ENCODE measurements at places on chromosomes 7 and 10.
A peak's percentile ranks its signal among the peaks of the same experiment; 100 is the strongest.

DNA sequence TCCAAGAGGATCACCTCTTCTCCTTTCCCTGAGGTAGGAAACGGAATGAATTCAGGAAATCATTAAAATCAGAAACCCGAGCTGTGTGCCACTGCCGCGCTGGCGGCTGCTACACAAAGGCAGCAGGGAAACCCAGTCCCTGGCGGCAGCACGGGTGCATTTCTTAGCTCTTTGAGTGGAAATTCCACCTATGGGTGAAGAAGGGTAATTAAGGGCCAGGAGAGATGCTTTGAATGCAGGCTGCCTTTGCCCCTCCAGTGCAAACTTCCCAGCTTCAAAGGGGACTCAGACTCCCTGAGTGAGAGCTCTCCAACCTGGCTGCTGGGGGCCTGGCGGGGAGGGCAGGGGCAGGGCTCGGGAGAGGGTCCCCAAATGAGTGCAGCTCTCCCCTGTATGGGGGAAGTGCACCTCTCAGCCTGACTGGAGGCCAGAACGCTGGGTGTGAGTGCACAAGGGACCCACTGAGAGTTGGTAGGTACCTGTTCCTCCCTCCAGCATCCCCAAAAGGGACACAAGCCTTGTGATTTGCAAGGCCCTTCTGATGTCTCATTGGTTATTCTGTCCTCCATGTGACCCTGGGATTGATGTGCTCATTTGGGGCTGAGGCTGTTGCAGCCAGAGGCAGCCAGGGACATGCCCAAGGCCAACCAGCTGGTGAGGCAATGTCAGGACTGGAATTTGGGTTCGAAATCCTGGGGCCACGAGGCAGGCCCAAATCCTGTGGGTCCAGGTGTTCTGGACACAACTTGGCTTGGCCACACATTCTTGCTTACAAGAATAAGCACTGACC lies 16.3 kb upstream of the ZMIZ1 start:
- no peak for DNase-seq

DNA sequence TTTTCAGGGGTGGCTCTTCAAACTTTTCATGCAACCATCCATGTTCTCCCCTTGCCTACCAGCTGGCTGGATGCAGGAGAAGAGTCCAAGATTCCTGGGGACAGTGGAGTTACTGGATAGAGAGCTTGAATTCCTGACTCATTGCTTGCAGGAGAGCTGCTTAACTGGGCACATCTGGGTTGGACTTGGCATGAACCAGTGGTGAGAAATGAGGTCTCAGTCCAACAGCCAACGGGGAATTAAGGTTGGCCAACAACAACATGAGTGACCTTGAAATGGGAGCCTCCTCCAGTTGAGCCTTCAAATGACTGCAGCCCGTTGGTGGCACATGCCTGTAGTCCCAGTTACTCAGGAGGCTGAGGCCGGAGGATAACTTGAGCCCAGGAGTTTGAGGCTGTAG lies 58.1 kb upstream of the OPN4 start:
- DNase-seq: no peak

DNA sequence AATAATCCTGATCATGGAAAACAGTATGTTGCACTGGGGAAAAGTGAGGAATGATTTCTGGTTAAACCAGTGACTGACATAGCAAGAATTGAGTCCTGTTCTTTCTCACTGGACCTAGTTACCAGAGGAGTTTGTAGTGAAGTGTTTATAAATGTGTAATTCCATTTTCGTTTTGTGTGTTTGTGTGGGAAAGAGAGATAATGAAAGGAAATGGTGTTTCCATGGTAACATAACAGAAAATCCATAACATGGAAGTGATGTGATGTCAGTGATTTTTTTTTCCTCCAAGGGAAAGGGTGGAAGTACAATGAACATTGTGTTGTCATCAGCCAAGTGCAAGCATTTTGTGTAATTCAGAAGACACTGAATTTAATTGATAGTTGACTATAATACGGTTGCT lies 283.9 kb downstream of the PLXDC2 start:
- DNase-seq: no peak

- no peak for DNase-seq
Observed at GRCh38 chr10:26486990-26487850, 49.1 kb downstream of the APBB1IP start.

GRCh38 chr7:157043745-157044144 lies 33.3 kb upstream of the MNX1 start:
- no peak for DNase-seq

DNA sequence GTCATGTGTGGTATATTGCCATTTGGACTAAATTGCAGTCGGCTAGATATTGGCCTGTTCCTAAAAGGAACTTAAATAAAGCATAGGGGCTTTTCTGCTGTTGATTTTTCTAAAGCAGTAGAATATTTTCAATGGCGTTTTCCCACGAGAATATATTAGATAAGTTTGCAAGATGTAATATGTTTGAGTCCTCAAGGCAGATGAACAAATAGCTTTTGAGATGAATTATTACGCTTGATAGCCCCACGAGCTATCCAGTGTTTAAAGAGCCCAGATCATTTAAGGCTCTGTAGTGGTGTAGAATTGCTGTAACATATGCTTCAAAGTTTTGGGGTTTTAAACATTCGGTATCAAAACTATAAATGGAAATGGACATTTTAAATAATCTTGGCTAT lies 2.9 kb downstream of the CELF2 start:
- DNase-seq: no peak

GRCh38 chr10:128469515-128469914 lies 343.3 kb upstream of the MKI67 start:
- no peak for DNase-seq

DNA sequence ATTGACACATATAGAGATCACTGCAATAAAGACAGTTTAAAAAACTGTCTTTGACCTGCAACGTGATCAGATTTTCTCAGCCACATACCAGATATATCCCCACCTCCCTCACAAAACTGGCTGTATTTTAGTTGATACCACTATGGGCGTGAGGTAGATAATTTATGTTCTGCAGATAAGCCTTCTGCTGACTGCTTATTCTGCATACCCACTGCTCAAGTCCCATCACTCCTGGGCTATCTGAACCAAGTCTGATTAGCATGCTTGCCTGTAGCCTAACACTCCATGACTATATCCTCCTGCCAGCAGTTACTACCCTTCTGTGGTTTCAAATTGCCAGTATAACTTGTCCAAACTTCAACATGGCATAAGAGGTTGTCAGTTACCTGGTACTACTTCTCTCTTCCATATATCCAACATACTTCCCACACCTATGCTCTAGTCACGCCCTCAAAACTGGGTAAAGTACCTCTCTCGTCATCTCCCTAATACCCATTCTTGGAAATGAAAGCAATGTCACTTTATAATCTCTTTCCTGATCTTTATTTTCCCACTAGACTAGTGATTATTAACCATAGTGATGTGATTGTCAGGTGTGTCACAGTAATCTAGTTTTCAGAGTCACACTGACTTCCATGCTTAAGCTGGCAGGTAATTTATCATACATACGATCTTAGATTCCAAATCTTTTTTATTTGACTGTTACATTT lies 70.7 kb downstream of the MALSU1 start:
- DNase-seq: no peak

- DNase-seq: peak; percentile 45
Observed at GRCh38 chr10:44384601-44385025, 284 bp downstream of the CXCL12 start.

GRCh38 chr7:77944183-77945182 lies 145.9 kb downstream of the PHTF2 start:
- DNase-seq: no peak

GRCh38 chr7:139908792-139909191 lies 79.7 kb downstream of the TBXAS1 start:
- no peak for DNase-seq

GRCh38 chr7:117673367-117673766 lies 193.5 kb downstream of the CFTR start:
- DNase-seq: no peak

DNA sequence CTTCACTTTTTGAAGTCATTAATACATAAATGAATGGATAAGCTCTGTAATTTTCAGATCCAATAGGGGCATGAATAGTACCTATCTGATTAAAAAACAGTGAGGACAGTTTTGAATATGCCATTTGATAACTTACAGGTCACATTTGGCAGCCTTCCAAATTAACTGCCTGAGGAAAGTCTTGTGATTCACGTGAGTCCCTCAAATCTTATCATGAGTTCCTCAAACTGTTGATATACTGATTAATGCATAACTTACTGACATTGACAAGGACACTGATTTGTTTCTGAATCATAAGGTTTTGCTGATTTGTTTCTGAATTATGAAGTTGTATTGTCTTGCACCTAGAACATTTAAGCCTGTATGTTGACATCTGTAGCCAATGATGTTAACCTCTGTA lies 55.1 kb downstream of the ANKMY2 start:
- DNase-seq: no peak

DNA sequence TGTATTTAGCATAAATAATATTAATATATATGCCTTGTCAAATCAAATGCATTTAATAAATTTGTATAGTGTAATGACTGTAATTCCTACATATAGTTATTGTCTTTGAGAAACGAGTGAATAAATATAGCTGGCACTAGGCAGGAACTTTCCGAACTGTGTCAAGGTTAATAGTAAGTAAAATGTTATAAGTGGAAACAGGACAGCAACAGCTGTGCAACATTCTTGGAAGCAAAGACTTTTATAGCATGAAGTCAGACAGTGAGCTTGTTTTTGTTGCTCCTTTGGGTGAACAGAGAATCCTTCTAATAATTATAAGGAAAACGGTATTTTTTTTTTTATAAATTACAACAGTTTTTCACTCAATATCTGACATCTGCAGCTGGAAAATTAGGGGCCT lies 14.0 kb upstream of the EXOC6 start:
- no peak for DNase-seq

- DNase-seq: no peak
Observed at GRCh38 chr7:1651031-1651446, 19.0 kb upstream of the ELFN1 start.

- DNase-seq: no peak
Observed at GRCh38 chr10:122176232-122177213, 94.6 kb upstream of the BTBD16 start.

DNA sequence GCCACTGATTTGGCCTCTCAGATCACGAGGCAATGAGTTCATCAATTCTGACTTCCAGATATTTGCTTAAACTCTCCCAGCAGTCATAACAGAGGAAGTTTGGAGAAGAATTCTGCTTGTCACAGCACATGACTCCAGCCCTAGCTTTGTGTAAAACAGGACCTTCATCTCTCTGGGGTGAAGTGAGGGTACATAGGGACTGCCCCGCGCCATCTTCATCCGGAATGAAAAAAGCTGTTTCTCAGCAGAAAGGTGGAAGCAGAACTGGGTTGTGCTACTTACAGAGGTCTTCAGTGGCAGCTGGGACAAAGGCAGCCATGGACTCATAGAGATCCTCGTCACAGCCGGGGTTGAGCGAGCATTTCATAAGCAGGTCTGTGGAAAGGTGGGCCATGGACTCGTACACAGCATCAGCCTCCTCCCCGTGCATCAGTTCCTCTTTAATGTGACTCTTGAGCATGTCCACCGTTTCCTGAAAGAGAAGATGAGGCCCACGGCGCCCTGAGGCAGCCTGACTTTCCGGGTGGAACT lies 58.4 kb upstream of the TM9SF3 start:
- DNase-seq: no peak

GRCh38 chr7:114426824-114427223 lies 12.2 kb downstream of the FOXP2 start:
- DNase-seq: no peak

DNA sequence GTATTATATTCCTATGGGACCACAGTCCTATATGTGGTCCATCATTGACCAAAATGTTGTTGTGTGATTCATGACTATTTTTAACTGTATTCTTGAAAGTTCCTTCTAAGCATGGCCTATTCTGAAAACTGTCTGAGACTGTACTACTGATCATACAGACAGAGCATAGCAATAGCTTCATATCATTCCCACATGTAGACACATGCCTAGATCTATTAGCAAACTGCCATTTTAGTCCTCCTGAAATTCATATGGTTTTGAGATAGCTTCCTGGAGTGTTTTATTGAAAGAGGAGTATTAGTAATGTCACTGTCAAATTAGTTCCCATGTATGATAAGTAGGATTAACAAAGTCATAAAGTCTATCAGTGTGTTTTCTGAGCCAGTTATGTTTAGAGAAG lies 157.5 kb downstream of the BMPER start:
- DNase-seq: no peak

DNA sequence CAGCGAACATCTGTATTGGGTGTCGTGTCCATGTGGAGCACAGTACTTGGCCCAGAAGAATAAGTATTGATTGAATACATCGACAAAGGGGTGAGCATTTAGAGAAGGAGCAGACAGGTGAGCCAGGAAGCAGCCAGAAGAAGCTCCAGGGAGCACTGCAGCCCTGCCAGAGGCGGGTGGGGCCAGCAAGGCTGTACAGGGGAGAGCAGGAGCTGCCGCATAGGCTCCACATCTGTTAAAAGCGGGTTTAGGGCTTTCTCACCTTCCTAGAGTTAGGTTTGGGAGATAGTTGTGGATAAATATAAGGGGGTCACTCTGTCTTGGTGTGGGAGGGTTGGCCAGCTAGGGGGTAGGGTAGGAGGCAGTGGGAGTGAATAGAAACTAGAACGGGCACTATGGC lies 1.3 kb upstream of the CPA1 start:
- DNase-seq: no peak

- DNase-seq: no peak
Observed at GRCh38 chr7:115005953-115006352, 84.1 kb downstream of the MDFIC start.

DNA sequence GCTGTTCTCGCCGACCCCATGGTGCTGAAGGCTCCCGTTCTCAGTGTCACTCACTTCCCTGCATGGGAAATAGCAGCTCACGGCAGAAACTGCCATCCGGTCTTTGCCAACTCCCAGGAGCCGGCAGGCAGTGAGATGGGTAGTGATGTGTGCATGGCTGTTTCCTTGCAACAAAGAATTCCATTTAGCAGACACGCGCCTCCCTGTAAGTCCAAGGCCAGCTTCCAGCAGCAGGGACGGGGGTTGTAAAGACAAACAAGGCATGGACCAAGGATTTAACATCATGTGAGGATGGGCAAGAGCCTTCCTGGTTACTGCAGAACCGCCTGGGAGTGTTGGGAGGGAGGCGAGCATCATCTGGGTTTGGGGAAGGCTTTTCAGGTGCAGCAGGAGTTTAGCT lies 273.1 kb downstream of the GLRX3 start:
- no peak for DNase-seq

GRCh38 chr7:37065779-37066271 lies 341.5 kb upstream of the AOAH start:
- DNase-seq: no peak

- no peak for DNase-seq
Observed at GRCh38 chr10:49243610-49244283, 55.2 kb upstream of the C10orf71 start.

- DNase-seq: no peak
Observed at GRCh38 chr7:37741776-37742175, 58.2 kb downstream of the GPR141 start.

DNA sequence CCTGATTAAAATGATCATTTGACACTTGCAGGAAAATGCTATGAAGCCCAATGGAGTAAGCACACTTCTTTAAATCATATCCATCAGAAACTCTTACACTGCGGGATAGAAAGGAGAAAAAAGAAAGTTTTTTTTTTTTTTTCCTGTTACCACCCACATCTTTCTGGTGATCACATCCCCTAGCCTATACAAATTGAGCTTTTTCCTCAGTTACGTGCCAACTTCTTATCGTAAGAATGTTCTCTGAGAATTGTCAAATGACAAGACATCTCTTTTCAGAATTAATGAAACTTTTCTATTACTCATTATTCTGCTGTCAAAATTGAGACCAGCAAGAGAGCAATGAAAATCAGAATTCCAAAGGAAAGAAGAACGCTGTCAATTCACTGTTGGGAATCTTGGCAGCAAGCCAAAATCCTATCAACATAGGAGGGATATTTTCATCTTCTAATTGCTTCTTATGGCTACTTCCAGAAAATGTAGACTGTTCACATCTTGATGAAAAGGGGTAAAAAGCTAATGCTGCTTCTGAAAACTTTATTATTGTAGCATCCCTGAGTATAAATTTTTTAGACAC lies 179.5 kb downstream of the ADAM12 start:
- DNase-seq: no peak

Measured in frontal cortex (tissue), 4 donors.